ENCODE measurements at places on chromosomes 16 and 17.

DNA sequence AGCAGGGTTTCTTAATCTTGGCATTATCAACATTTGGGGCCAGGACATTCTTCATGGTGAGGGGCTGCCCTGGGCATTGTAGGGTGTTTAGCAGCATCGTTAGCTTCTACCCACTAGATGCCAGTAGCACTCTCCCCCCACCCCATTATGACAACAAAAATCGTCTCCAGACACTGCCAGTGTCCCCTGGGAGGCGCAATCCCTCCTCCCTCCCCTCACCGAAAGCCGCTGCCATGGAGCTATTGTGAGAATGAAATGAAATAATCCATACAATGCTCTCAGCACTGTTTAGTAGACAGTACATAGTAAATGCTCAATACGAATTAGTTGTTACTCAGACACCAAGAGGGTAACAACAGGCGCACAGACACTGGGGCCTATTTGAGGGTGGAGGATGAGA, 502.9 kb downstream of the NPIPA7 start:
- DNase-seq = no peak

- DNase-seq = no peak
These were observed 258.3 kb downstream of the FOXL1 start for GRCh38 chr16:86836503-86837129.

DNA sequence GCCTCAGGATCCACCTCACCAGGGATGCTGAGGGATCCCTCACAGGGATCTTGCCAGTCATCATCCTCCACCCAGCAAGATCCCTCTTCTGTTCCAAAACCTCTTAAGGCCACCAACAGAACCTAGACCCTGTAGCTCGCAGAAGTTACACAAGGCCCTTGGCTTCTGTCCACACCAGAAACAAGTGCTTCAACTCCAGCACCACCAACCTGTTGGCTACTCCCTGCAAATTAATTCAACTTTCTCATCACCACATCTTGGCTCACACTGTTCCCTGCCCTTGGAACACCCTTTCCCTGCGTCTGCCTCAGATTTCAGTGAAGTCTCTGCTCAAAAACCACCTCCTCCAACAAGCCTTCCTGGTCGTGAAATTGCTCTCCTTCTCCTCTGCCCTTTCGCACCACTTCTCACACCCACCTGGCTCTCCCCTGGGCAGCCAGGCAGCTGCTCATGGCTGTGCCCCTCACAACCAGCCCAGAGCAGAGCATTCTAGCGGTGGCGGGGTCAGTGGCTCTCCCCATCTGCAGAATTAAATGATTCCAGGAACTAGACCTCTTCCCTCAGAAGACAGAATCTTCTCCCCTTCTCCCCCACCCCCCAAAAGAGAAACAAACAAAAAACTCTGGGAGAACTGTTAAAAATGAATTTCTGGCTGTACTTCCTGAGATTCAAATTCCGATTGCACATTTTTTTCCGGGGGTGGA, 1.8 kb downstream of the PLLP start:
- no peak for DNase-seq

GRCh38 chr16:82639666-82640336, 13.0 kb downstream of the CDH13 start:
- no peak for DNase-seq

DNA sequence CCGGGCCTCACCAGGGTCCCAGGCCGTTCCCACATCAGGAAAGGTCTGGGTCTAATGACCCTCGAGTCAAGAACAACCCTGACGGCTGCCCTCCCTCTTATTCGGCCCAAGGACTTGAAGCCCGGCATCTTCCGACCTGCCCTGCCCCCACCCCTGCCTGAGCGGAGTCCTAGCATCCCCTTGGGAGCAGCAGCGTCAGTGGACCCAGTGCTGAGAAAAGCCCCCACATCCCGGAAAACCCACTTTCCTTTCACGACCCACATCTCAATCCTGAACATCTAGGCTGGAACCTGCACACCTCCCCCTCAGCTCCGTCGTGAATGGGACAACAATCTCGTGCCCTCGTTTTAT, 769 bp downstream of the TMEM88 start:
- DNase-seq = no peak

DNA sequence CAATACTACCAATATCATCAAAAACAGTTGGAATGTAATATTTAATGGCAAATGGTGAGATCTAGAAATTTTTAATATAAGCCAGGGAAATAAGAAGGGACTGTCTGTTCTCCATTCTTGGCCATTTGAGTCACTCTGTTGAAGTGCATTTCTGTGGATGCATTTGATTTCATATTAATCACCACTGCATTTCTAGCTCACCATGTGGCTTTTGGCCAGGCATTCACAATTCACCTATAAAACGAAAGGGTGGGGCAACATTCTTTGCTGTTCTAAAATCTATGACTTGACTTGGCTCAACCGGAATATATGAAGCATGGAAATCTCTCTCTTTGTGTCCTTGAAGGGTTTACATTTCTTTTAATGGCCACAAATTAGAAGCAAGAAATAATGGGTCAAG, 483.0 kb downstream of the SLC39A11 start:
- DNase-seq = no peak

- DNase-seq = no peak
These were observed 324.0 kb downstream of the SNX29 start for GRCh38 chr16:12300490-12300889.

GRCh38 chr16:65827231-65827630, 539.3 kb upstream of the CDH5 start:
- no peak for DNase-seq

GRCh38 chr16:69794486-69794885, 32.4 kb downstream of the WWP2 start:
- no peak for DNase-seq

DNA sequence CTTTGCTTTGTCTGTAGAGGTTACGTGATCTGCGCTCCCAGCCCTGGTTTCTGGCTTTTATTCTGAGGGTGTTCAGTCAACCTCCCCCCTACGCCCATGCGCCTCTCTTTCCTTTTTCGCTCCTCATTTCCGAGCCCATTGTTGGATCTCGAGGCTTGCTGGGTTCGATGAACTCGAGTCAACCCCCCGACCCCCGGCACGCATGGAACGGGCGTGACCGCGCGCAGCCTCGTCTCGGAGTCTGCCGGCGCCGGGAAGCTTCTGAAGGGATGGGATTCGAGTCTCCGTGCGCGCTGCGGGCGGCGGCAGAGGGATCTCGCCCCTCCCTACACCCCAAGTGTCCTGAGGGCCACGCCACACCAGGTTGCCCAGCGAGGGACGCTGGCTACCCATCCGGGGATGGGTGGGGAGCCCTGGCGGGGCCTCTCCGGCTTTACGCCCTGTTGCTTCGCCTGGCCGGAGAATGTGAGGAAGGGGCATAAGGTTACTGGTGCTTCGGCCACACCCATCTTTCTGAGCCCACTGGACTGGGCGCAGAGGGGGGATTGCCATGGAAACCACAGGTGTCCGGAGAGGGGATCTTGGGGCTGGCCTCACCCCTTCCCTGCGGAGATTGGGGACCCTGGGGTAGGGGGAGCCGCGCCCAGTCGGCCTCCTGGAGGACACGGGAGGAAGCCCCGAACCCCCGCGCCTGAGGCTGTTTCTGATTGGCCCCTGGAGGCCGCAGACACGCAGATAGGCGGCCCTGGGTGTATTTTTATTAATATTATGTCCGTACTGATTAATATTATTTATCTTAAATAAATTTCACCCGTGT, 1.8 kb downstream of the MAPT start:
- no peak for DNase-seq

DNA sequence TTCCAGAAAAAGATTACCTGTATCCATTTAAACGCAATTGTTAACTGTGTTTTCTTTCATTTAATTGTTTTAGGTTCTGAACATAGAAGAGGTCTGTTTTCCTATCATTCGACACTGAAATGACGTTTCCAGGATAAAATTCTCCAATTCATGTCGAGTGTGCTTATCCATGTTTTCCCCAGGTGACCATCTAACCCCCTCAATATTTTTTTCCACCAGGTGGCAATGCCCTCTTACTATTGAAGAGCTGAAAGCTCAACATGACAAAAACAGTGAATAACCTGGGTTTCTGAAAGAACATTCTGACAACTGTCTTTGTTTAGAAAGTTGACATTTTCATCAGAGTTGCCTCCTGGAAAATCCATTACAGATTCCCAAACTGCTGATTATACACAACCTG, 948.7 kb downstream of the KCNJ2 start:
- DNase-seq = no peak

- DNase-seq = no peak
These were observed 24.1 kb downstream of the GSE1 start for GRCh38 chr16:85637061-85637807.

- no peak for DNase-seq
These were observed 190.7 kb downstream of the AXIN2 start for GRCh38 chr17:65370669-65371131.

DNA sequence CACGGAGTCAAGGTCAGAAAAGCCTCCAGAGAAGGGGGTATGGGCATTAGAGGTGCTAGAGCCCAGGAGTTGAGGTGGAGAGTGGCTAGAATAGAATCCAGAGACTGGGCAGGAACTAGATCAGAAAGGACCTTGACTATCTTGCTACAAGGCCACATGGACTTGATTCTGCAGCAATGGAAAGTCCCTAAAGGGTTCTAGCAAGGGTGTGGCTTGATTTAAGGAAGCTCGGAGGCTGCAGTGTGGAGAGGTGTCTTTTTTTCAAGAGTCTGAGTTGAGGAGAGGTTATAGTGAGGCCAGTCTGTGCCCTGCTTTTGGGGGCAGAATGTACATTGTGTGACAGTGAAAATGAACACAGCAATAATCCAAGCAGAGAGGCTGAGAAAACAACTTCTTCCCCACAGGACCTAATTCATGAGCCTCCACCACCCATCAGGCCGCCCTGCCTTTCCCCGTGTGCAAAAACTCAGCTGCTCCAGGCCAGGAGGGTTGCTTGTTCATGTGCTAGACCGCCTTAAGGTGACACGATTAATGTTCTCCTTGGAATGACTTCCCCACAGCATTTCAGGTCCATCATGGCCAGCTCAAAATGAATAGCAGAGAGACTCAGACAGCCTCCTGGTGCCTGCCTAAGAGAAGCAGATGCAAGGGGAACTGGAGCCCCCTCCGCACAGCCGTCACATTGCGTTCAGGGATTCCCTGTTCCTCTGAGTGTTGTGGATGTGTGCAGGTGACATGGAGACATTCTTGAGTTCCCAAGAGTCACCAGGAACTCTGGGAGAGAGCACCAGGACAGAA, 8.7 kb upstream of the BEAN1 start:
- no peak for DNase-seq

GRCh38 chr17:80811181-80812105, 180.2 kb upstream of the CHMP6 start:
- DNase-seq = no peak

GRCh38 chr16:3589441-3589921, 12.3 kb upstream of the NLRC3 start:
- no peak for DNase-seq

DNA sequence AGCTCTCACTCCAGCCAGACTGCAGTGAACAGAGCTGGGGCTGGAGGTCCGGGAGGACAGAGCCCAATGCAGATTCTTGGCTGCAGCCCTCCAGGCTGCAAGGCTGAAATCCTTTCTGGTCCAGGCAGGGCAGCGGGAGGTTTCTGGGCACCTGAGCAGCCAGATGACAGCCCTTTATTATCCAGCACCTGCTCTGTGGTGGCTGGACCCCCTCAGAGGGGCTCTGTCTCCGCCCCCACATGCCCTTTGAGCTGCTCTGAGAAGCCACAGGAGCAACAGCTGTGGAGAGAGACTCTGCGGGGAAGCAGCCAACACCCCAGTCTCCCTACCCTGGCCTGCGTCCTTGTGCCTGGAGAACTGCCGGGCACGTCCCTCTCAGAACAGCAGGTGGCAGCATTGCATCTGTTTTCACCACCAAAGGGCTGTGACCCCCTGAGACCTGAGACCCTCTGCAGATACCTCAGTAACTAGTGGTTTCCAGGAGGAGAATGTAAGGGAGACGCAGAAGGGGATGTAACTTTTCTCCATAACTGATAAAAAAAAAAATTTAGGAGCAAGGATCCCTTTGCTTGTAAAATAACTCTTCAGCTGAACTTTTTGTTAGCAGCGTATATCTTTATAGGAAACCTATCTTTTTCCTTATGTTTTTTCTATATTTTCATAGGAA, 3.7 kb upstream of the CNP start:
- peak; percentile 65 for DNase-seq

DNA sequence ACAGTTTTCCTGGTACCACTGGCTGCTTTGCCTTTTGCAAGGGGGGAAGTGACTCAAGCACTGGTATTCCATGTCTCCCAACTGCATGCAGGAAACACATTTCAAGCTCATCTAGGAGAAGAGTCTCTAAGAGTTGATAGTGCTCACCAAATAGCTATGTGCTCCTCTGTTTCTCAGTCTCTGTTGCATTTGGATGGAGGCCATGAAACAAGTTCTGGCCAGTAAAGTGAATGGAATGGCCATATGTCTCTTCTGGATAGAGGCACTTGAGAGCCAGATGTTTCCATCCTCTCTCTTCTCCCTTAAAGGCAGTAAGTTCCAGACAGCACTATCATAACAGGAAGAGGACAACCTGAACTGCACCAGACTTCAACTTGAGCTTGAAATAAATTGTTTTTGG, 60.6 kb downstream of the C16orf82 start:
- DNase-seq = no peak

DNA sequence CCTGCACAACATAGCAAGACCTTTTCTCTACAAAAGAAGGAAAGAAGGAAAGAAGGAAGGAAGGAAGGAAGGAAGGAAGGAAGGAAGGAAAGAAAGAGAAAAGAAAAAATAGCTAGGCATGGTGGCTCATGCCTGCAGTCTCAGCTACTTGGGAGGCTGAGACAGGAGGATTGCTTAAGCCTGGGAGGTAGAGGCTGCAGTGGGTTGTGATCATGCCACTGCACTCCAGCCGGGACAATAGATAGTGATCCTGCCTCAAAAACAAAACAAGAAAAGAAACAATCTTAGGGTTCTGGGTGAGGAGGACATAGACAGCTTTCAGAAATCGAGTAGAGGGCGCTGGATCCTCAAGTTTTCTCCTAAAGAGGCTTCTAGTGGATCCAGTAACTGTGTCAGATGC, 59.7 kb upstream of the CLEC3A start:
- DNase-seq = no peak

DNA sequence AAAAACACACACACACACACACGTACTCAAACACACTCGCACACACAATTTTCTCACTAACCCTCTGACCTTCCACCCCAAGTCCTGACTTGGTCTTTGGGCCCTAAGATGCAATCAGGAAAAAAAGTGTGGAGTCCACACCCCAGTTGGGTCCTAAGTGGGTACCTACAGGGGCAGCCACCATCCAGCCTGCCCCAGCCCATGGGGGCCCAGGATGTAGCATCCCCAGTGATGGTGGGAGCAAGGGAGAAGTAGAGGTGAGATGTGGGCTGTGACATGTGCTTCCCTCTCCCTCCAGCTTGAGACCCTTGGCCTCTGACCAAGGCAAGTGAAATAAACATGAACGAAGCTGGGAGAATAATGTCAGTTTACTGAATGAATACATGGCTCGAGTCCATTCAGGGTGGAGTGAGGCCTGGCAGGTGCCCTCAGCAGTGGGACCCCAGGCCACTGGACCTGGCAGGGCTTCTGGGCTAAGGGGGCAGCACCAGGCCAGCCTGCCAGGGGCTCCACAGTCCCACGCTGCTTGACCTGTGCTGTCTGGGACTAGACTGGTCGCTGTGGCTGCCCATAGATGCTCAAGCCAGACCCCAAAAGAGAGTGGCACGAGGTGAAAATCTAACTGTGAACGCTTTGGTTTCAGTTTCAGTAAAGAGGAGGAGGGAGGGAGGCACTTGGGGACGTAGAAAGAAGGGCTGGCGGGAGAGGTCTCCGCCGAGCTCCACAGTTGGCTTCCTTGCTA, 73.7 kb downstream of the MRC2 start:
- DNase-seq = no peak

- no peak for DNase-seq
These were observed 46.6 kb upstream of the METRNL start for GRCh38 chr17:83032781-83033180.

GRCh38 chr17:44919885-44920564, 4.7 kb upstream of the GFAP start:
- peak; percentile 48 for DNase-seq

GRCh38 chr17:64005734-64006167, 7.6 kb downstream of the PRR29 start:
- DNase-seq = no peak
